Testis (tissue), 5 donors: ENCODE measurements at places on chromosomes 3 and 15. TPM values are rescaled to one million over a fixed set of nuclear protein-coding genes. Genes with fewer than 3 reads are reported as not detected.

GRCh38 chr3:197125636-197126035, 96.0 kb upstream of the MELTF start:
- H3K4me1 ChIP-seq: no peaks in the 10 kb centered on the region
- no peaks in the 10 kb centered on the region for H3K27me3 ChIP-seq
- no peak for DNase-seq

- H3K27ac ChIP-seq: no peak overlapping the region
- no peak for DNase-seq
- no peak overlapping the region for H3K4me3 ChIP-seq
- H3K4me1 ChIP-seq: peaks cover 8% of the 10 kb centered on the region
These were observed 239.3 kb downstream of the SLC9A9 start for GRCh38 chr3:143608966-143609365.

- no peak overlapping the region for H3K4me3 ChIP-seq
- no peak for DNase-seq
- H3K27me3 ChIP-seq: no peaks in the 10 kb centered on the region
- H3K4me1 ChIP-seq: peaks cover 11% of the 10 kb centered on the region
- H3K27ac ChIP-seq: no peak overlapping the region
These were observed 4.7 kb upstream of the CALML4 start for GRCh38 chr15:68209735-68210408.

GRCh38 chr3:144463911-144464310, 492.3 kb downstream of the DIPK2A start:
- H3K4me1 ChIP-seq: no peaks in the 10 kb centered on the region
- no peaks in the 10 kb centered on the region for H3K27me3 ChIP-seq
- DNase-seq: no peak
- H3K27ac ChIP-seq: no peak overlapping the region

GRCh38 chr15:42549032-42549491, 424 bp downstream of the HAUS2 start:
- no peaks in the 10 kb centered on the region for H3K27me3 ChIP-seq
- peak overlapping the region; percentile 94 for H3K27ac ChIP-seq
- peak; percentile 31 for DNase-seq
- H3K4me3 ChIP-seq: peak overlapping the region; percentile 91
- H3K4me1 ChIP-seq: peaks cover 17% of the 10 kb centered on the region

GRCh38 chr3:23710555-23710954, 95.2 kb upstream of the UBE2E1 start:
- H3K4me1 ChIP-seq: no peaks in the 10 kb centered on the region
- H3K36me3 ChIP-seq: no peaks in the 10 kb centered on the region
- H3K27me3 ChIP-seq: no peaks in the 10 kb centered on the region
- DNase-seq: no peak

DNA sequence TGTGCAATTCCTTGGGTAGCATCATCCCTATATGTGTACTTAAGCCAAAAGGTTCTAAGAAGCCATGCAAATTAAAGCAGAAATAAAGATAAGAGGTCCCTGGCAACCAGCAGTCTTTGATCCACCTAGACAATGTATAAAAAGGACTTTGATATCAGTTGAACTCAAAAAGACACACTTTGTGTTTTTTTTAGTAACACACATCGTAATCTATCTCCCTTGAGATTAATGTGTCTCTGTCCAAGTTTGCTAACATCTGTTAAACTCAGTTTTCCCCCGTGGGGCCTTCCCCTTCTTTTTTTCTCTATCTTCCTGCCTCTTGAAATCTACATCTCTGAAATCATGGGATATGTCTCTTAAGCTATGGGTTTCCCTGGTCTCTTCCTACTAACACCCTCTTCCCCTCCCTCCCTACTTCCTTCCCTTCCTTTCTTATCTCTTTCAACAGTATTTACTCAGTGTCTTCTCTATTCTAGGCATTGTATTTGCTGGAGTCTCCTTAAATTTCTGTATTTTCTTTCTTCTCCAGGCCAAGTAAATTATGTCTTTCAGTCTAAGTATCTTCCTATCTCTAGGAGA, 27.7 kb downstream of the ALDH1A2 start:
- no peak overlapping the region for H3K4me3 ChIP-seq
- no peaks in the 10 kb centered on the region for H3K36me3 ChIP-seq
- DNase-seq: no peak
- no peaks in the 10 kb centered on the region for H3K4me1 ChIP-seq

DNA sequence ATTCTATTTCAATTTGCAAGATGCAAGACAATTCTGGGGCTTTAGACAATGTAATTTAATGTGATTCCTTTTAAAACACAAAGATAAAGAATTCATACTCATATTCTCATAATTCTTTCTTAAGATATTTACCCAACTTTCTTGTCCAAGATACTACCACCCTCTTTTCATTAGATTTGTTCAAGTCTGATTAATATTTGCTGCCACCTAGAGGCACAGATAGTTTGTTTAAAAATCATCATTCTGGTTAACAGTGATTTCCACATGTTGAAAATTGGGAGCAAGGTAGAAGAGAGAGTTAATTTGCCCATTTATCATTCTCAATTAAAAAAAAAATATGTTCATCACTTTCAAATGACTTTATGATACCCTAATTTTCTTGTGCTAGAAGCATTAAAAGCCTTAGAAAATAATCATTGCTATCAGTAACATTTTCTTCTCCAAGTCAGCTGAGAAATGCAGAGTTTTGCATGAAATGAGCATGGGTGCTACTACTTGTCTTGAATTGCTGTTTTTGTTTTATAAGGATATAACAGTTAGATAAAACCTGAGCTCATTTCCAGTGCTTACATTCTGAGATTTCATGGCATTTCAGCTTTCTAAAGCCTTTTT, 11.6 kb downstream of the TAMM41 start:
- no peak overlapping the region for H3K4me3 ChIP-seq
- no peak overlapping the region for H3K27ac ChIP-seq
- no peaks in the 10 kb centered on the region for H3K27me3 ChIP-seq
- no peaks in the 10 kb centered on the region for H3K36me3 ChIP-seq
- DNase-seq: no peak

GRCh38 chr3:69201658-69202057, 79.3 kb upstream of the LMOD3 start:
- H3K27me3 ChIP-seq: no peaks in the 10 kb centered on the region
- DNase-seq: no peak
- H3K4me1 ChIP-seq: no peaks in the 10 kb centered on the region
- no peak overlapping the region for H3K27ac ChIP-seq

DNA sequence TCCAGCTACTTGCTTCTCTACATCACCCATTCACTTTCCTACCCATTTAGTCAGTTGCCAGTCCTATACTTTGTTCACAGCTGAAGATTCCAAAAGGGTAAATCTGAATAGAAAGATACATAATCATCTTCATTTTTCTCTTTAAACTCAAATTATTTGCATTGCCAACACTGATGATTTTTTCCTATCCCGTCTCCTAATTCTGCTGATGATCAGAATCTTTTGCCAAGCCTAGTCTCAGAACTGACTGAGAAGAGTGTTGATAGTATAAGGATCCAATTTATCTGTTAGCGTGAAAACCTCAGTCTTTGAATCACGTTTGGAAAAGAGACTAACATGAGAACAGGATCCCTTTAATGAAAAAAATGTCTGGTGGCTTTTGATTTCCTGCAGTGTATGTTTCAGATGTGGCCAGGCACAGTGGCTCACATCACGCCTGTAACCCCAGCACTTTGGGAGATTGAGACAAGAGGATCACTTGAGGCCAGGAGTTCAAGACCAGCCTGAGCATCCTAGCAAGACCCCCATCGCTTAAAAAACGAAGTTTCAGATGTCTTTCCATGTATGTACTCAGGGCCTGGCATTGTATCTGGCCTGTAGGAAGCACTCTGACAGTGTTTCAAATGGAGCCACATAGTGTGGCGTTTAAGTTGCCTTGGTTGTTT, 169.4 kb downstream of the KLHL25 start:
- H3K27me3 ChIP-seq: no peaks in the 10 kb centered on the region
- H3K36me3 ChIP-seq: no peaks in the 10 kb centered on the region
- peak overlapping the region; percentile 22 for H3K27ac ChIP-seq
- H3K4me1 ChIP-seq: peaks cover 40% of the 10 kb centered on the region
- no peak overlapping the region for H3K4me3 ChIP-seq

GRCh38 chr3:41893977-41894376, 67.9 kb downstream of the ULK4 start:
- peak; percentile 28 for DNase-seq
- H3K27me3 ChIP-seq: no peaks in the 10 kb centered on the region
- H3K4me3 ChIP-seq: no peak overlapping the region
- no peak overlapping the region for H3K27ac ChIP-seq

GRCh38 chr3:192875971-192876565, 41.6 kb downstream of the MB21D2 start:
- H3K36me3 ChIP-seq: no peaks in the 10 kb centered on the region
- H3K27ac ChIP-seq: no peak overlapping the region
- peaks cover 10% of the 10 kb centered on the region for H3K4me1 ChIP-seq
- no peak for DNase-seq
- no peak overlapping the region for H3K4me3 ChIP-seq
- no peaks in the 10 kb centered on the region for H3K27me3 ChIP-seq

GRCh38 chr3:8320711-8321458, 180.7 kb upstream of the LMCD1 start:
- no peak overlapping the region for H3K27ac ChIP-seq
- no peaks in the 10 kb centered on the region for H3K4me1 ChIP-seq
- no peak for DNase-seq

DNA sequence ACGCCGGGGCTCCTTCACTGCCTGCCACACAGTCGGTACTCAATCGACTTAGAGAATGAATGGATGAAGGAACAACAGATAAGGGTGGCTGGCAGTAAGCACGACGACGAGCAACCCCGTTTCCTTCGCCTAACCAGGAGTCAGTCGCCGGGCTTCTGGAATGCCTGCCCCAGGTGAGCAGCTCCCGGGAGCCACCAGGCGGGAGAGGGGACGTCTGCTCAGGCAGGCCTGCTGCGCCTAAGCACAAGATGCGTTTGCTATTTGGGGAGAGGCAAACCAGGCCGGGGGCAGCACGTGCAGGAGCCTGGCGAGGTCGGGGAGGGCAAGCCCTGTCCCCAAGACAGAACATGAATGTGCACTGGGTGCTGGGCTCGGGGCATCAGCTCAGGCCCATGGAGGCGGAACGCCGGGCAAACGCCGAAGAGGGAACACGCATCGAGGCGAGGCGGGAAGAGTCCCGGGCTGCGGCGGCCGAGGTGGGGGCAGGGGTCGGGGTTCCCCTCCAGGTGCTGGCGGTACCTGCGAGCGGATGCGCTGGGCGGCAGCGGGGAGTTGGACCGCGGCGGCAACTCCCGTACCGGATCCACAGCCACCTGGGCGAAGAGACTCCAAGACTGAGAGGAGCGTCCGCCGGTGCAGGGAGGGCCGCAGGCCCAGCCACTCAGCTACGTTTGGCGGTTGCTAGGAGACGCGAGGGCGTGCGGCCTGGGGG, at the start of gene CFAP92:
Gene CFAP92 (minus strand): TSS at position 616 of the 712 bp plus-strand sequence. CDS start 772 bp downstream, outside the sequence.
- DNase-seq: peak; percentile 93
- no peaks in the 10 kb centered on the region for H3K36me3 ChIP-seq
- no peak within 1 kb of the TSS for H3K27ac ChIP-seq
- peaks cover 11% of the 10 kb centered on the region for H3K4me1 ChIP-seq
- H3K27me3 ChIP-seq: no peaks in the 10 kb centered on the region

GRCh38 chr15:65979316-65979715, 110.0 kb downstream of the RAB11A start:
- H3K27me3 ChIP-seq: no peaks in the 10 kb centered on the region
- DNase-seq: no peak
- H3K36me3 ChIP-seq: no peaks in the 10 kb centered on the region
- H3K4me3 ChIP-seq: no peak overlapping the region
- peaks cover 15% of the 10 kb centered on the region for H3K4me1 ChIP-seq
- H3K27ac ChIP-seq: no peak overlapping the region

DNA sequence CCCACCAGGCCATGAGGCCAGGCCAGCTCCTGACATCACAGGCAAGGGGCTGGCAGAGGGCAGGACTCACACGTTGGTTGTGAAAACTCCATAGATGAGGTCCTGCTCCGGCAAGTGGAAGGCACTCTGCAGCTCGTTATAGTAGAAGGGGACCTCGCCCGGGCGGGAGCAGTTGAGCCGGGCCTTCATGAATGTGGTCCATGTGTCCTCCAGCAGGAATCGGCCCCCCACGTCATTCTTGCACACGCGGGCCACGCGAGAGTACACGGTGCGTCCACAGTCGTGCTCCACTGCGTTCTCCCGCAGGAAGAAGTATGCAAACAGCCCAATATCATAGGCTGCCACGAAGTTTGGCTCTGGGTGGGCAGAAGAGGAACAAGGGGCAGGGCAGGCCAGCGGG, 101.2 kb downstream of the SEMA5B start:
- H3K4me1 ChIP-seq: peaks cover 16% of the 10 kb centered on the region
- no peak overlapping the region for H3K27ac ChIP-seq
- H3K36me3 ChIP-seq: no peaks in the 10 kb centered on the region
- no peak overlapping the region for H3K4me3 ChIP-seq
- DNase-seq: no peak

- H3K4me3 ChIP-seq: no peak overlapping the region
- no peaks in the 10 kb centered on the region for H3K4me1 ChIP-seq
- no peaks in the 10 kb centered on the region for H3K36me3 ChIP-seq
- no peaks in the 10 kb centered on the region for H3K27me3 ChIP-seq
- no peak for DNase-seq
These were observed 22.6 kb downstream of the SFMBT1 start for GRCh38 chr3:53023072-53023823.

DNA sequence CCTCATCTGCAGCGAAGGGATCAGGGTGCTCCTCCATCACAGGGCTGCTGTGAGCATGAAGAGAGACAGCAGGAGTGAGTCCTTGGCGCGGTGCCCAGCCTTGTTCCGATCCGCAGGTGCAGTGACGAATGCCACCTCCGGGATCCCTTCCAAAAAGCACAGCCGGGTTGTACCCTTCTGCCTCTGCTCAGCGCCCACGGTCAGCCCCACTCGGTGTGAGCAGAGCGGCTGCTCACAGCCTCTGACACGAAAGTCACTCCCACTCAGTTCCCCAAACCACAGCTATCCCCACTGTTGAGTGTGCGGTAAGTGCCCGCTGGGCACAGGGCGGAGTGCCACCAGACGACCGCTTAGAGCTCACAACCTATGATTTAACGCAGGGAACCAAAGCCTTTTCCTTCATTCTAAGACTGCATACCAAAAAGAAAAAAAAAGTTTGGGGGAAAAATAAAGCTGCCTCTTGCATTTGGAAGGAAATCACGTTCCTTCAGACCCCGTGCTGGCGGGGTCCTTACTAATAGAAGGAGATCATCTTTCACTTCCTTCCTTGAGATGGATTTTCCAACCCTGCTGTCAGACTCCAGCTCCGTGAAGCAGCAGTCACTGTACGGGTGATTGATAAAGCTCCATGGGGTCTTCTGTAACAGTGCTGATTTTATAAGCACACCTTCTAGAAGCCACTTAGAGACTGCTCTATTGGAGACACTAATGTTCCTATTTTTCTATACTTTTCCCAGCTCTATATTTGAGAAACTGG, 34.7 kb upstream of the TUBGCP5 start:
- DNase-seq: no peak
- no peaks in the 10 kb centered on the region for H3K27me3 ChIP-seq
- no peak overlapping the region for H3K4me3 ChIP-seq
- H3K4me1 ChIP-seq: no peaks in the 10 kb centered on the region
- H3K36me3 ChIP-seq: no peaks in the 10 kb centered on the region

The HIGD1A gene
- total RNA-seq: 95.6 TPM

The PODXL2 gene
- total RNA-seq: 71.9 TPM

The CD96 gene
- 0.16 TPM for total RNA-seq

The CFAP100 gene
- total RNA-seq: 56.2 TPM

The GALNT15 gene
- total RNA-seq: 6.6 TPM

The P2RY12 gene
- total RNA-seq: not detected

The MORC1 gene
- 16.0 TPM for total RNA-seq

The CCDC191 gene
- 13.9 TPM for total RNA-seq

The ZIC1 gene
- 3.3 TPM for total RNA-seq
